ENCODE measurements at places on chromosomes 6 and 20. TPM values are rescaled to one million over a fixed set of nuclear protein-coding genes. Genes with fewer than 3 reads are reported as not detected.

Gene CLPSL2
- not detected for total RNA-seq

Gene PI16
- total RNA-seq = not detected

Gene ZNF391
- 1.0 TPM for total RNA-seq

Gene PLA2G7
- not detected for total RNA-seq

Gene XKR7
- not detected for total RNA-seq

Gene MAFB
- 0.64 TPM for total RNA-seq

Gene LYRM2
- 25.4 TPM for total RNA-seq

GRCh38 chr6:121940728-121941127 is 458.7 kb upstream of the HSF2 start:
- DNase-seq = no peak
- H3K27ac ChIP-seq = no peak overlapping the region
- no peaks in the 10 kb centered on the region for H3K36me3 ChIP-seq
- H3K4me3 ChIP-seq = no peak overlapping the region
- no peaks in the 10 kb centered on the region for H3K27me3 ChIP-seq
- H3K4me1 ChIP-seq = no peaks in the 10 kb centered on the region

GRCh38 chr6:22126910-22127309 is 169.9 kb downstream of the PRL start:
- no peaks in the 10 kb centered on the region for H3K4me1 ChIP-seq
- H3K4me3 ChIP-seq = no peak overlapping the region
- no peaks in the 10 kb centered on the region for H3K27me3 ChIP-seq
- H3K27ac ChIP-seq = no peak overlapping the region
- H3K36me3 ChIP-seq = peaks cover 4% of the 10 kb centered on the region
- no peak for DNase-seq

DNA sequence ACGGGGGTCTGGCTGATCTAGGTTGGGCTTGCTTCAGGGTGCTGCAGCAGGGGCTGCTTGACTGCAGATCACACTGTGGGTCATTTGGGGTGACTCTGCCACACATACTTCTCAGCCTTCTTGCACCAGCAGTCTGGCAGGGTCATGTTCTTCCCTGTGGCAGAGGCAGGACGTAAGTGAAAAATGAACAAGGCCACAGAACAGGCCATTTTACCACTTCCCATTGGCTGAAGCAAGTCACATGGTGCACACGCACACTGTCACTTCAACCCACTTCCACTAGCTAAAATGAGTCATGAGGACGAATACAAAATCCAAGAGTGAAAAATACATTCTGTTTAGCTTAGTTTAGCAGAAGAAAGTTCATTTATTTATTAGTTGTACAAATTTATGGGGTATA is 168.6 kb upstream of the GGTLC1 start:
- no peaks in the 10 kb centered on the region for H3K27me3 ChIP-seq
- H3K4me3 ChIP-seq = peak overlapping the region; percentile 62
- DNase-seq = peak; percentile 77

DNA sequence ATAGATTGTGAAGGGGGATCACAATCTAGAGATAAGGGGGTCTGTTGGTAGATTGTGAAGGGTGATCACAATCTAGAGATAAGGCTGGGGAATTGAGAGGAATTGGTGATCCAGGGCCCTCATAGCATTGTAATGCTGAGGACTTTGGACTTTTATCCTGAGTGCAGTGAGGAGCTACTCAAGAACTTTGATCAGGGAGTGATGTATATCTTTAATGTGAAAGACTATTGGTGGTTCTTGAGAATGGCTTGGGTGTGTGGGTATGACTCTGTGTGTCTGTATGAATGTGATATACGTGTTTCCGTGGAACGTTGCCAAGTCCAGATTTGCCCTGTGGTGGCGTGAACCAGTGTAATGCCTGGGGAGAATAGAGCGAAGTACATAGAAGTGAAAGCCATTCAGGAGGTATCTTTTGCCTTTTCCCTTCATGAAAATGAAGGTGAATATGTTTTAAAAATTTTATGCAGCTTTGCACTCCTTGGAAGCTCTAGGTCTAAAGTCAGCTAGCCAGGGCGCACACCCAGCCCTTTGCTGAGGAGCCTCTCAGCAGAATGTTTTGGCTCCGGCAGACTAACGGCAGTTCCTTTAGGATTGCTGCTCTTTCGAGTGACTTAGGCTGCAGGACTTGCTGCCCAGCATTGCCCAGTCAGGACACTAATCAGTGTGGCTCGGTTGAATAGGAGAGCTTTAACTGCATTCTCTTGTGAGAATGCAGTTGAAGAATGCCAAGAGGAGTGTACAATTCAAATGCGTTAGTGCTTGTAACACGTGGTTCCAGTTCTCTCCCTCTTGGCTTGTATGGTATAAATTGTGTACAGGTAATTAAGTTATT is 3.5 kb downstream of the ZFAND3 start:
- no peaks in the 10 kb centered on the region for H3K27me3 ChIP-seq
- H3K4me1 ChIP-seq = peaks cover 59% of the 10 kb centered on the region
- DNase-seq = no peak
- peaks cover 6% of the 10 kb centered on the region for H3K36me3 ChIP-seq

DNA sequence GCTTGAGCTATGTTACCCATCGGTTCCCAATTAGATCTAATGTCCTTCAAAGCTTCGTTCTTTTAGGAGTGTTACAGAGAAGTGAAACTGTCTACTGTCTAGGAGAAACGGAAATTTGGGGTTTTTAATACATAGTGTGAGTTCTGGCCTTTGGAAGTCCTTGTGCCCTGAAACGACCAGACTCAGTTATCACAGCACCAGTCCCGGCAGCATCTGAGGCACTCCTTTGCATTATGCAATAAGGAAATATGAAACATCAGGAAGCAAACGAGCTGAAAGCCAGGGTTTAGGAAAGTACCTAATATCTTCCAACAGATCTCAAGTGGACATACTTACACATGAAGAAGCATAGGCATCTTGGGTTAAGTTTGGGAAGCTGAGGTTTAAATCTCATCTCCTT is 61.8 kb upstream of the ADGRF1 start:
- H3K4me1 ChIP-seq = no peaks in the 10 kb centered on the region
- no peak overlapping the region for H3K27ac ChIP-seq
- H3K36me3 ChIP-seq = no peaks in the 10 kb centered on the region
- H3K4me3 ChIP-seq = no peak overlapping the region

- DNase-seq = no peak
- H3K4me1 ChIP-seq = peaks cover 19% of the 10 kb centered on the region
Measured at GRCh38 chr20:62987114-62987513, 19.6 kb downstream of the BHLHE23 start.

- no peaks in the 10 kb centered on the region for H3K4me1 ChIP-seq
- no peaks in the 10 kb centered on the region for H3K36me3 ChIP-seq
- peaks cover 13% of the 10 kb centered on the region for H3K27me3 ChIP-seq
- no peak overlapping the region for H3K4me3 ChIP-seq
Measured at GRCh38 chr20:52621401-52621800, 350.8 kb upstream of the TSHZ2 start.

DNA sequence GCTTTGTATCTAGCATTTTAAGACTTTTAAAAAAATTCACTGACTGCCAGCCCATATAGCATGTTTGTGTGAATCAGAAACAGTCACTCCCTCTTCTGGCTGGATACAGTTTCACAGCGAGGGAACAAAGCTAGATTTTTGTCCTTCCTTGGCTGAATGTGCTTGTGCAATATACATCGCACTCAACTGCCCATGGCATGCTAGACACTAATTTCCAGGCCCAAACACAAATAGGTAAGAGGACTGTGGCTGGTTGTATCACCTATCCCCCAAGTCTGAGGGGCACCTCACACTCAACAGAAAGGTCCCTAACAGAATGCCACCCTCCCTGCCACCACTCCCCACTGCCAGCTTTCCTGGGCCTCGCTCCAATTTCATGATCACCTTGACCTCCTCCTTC is 16.2 kb upstream of the BLCAP start:
- no peak for DNase-seq
- H3K36me3 ChIP-seq = no peaks in the 10 kb centered on the region
- H3K4me1 ChIP-seq = no peaks in the 10 kb centered on the region
- H3K4me3 ChIP-seq = no peak overlapping the region

GRCh38 chr6:105783333-105783935 is 302.7 kb upstream of the PRDM1 start:
- H3K27me3 ChIP-seq = peaks cover 2% of the 10 kb centered on the region
- H3K4me1 ChIP-seq = peaks cover 34% of the 10 kb centered on the region
- H3K36me3 ChIP-seq = peaks cover 8% of the 10 kb centered on the region
- DNase-seq = no peak
- no peak overlapping the region for H3K27ac ChIP-seq

- H3K4me1 ChIP-seq = no peaks in the 10 kb centered on the region
- no peaks in the 10 kb centered on the region for H3K36me3 ChIP-seq
- DNase-seq = no peak
- H3K27me3 ChIP-seq = no peaks in the 10 kb centered on the region
- H3K27ac ChIP-seq = no peak overlapping the region
- no peak overlapping the region for H3K4me3 ChIP-seq
Measured at GRCh38 chr6:34562861-34563512, 6.9 kb upstream of the SPDEF start.

GRCh38 chr6:10465629-10466499 is 51.0 kb upstream of the TFAP2A start:
- no peaks in the 10 kb centered on the region for H3K4me1 ChIP-seq
- no peaks in the 10 kb centered on the region for H3K36me3 ChIP-seq
- peaks cover 21% of the 10 kb centered on the region for H3K27me3 ChIP-seq

GRCh38 chr20:62984666-62985443 is 21.9 kb downstream of the BHLHE23 start:
- no peak overlapping the region for H3K27ac ChIP-seq
- DNase-seq = no peak
- no peak overlapping the region for H3K4me3 ChIP-seq
- H3K36me3 ChIP-seq = no peaks in the 10 kb centered on the region
- H3K4me1 ChIP-seq = peaks cover 31% of the 10 kb centered on the region
- no peaks in the 10 kb centered on the region for H3K27me3 ChIP-seq
